Airway epithelial cell (primary cell): ENCODE measurements at places on chromosomes 12 and 14. TPM values are rescaled to one million over a fixed set of nuclear protein-coding genes. Genes with fewer than 3 reads are reported as not detected.

The NFATC4 gene
- 24.3 and 29.6 TPM in 2 replicates for total RNA-seq

The BCL7A gene
- total RNA-seq = 19.3 and 25.4 TPM in 2 replicates

The SERPINA10 gene
- total RNA-seq = not detected in 2 replicates

The PARP2 gene
- 11.1 and 12.9 TPM in 2 replicates for total RNA-seq

The CD27 gene
- not detected in 2 replicates for total RNA-seq

The IL23A gene
- total RNA-seq = 0.92 TPM in 1 of 2 replicates, not detected in the other

The ATP23 gene
- total RNA-seq = 11.3 and 23.7 TPM in 2 replicates

The HOXC10 gene
- not detected in 2 replicates for total RNA-seq

The CLEC2A gene
- total RNA-seq = not detected in 2 replicates

The ERP27 gene
- total RNA-seq = 2.8 and 5.7 TPM in 2 replicates

The VDR gene
- total RNA-seq = 16.8 and 18.1 TPM in 2 replicates

The ZNF219 gene
- 34.0 and 48.0 TPM in 2 replicates for total RNA-seq

The RNASE3 gene
- not detected in 2 replicates for total RNA-seq

The GALNT6 gene
- 33.9 and 42.5 TPM in 2 replicates for total RNA-seq

The CEBPE gene
- not detected in 2 replicates for total RNA-seq

The MYBPC1 gene
- not detected in 2 replicates for total RNA-seq
